ENCODE measurements at places on chromosomes 5 and 9.

DNA sequence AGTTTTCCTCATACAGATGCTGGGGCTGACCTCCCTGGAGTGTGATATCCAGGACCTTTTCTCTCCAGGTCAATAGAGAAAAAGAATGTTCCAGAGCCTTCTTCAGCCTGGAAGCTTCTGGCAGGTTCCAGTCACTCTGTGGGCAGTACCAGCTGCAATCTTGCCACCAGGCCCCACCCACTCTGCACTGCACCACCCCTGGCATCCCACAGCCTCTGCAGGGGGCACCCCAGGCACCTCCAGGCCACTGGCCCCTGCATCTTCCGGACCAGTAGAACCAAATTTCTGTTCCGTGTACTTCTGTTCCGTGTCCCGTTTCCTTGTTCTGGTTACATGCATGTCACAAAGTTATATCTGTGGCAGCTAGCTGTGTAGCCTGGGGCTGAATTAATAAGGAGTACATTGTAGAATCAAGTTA is 83.3 kb upstream of the ZBTB43 start:
- DNase-seq = no peak

DNA sequence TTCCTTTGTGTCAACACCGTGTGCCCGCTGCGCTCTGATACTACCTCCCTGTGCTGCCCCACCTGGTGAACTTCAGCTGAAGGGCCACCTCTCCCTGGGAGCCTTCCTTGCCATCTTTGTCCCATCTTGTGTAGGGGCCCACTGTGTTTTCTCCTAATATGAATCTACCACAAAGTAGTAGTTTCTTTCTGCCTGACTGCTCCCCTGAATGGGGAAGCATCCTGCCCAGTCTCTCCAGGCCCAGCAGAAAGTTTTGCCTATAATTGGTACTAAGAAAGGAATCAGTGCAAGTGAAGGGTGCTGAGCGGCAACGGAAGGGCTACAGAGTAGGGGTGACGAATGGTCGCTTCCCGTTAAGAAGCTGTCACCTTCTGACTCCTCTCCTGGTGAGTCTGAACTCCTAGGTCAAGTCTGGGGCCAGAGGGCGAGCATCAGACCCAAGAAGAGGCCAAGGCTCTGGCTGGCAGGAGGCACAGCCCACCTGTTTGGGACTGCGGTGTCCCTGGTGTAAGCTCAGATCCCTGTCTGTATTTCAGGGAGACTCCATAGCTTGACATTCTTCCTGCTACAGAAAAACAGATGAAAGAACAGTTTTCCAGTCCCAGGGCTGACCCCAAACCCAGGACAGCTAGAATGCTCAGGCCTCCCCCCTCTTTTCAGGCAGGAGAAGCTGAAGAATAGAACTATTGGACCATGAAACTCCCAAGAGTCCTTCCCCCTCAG is 24.1 kb downstream of the WWC1 start:
- no peak for DNase-seq

- no peak for DNase-seq
Observed at GRCh38 chr9:127950513-127951289, 13.0 kb upstream of the DPM2 start.

GRCh38 chr5:52707616-52708015 is 80.1 kb upstream of the ITGA1 start:
- DNase-seq = no peak

DNA sequence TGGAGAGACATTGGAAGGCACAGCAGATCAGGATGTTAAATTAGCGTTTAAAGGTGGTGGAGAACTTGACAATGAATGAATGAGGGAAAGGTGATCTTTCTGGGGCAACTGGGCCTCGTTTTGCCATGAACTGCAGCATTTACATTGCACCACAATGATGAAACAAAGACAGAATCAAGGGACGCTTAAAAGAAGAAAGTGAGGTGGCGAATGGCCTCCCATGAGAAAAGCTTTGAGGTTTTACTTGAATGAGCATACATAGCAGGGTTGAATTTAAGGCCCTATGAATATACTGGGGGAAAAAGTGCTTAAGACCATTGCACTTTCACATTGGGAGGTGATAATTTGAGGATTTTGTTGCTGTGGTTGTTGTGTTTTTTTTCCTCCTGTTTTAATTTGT is 476.4 kb downstream of the ISL1 start:
- DNase-seq = no peak

DNA sequence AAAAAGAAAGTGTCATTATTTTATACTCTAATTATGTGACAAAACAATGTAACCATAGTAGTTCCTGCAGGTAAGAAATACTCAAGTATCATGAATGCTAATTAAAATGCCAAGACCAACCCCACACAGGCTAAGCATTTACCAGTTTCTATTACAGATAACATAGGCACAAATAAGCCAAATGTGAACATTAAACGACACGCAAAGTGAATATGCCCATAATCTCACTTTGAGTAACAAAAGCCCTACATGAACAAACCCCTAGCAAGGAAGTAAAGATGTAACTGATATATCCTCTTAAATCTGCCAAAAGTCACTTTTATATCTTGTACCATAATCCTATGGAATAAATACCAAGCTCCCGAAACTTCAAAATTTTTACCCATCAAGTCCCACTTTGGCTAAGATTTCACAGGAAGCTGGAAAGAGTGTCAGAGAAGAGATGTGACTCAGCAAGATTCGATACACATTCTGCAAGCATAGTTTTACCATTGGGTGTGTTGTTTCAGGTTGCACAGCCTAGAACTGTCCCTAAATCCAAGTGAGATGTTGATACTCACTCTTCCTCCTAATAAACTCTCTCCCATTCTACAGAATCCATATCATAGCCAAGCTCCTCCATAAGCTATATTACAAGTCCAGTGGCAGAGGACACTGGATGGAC is 28.8 kb downstream of the TRPM6 start:
- no peak for DNase-seq

DNA sequence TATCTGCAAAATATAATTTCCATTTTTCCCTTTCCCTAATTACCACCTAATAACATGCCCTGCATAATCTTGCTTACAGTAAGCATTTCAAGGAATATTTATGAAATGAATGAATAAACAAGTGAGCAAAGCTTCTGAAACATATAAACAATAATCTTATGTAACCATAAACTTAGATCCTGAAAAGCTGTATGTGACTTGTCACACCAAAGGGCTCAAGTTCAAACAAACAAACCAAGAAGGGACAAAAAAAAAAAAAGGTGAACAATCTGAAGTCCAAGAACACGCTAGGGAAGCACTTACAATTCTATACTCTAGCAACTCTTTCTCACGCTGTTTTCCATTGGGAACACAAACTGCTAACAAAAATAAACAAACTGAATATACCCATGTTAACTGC is 36.3 kb downstream of the PLPP1 start:
- peak; percentile 30 for DNase-seq

- no peak for DNase-seq
Observed at GRCh38 chr5:89445106-89445745, 562.2 kb upstream of the MEF2C start.

DNA sequence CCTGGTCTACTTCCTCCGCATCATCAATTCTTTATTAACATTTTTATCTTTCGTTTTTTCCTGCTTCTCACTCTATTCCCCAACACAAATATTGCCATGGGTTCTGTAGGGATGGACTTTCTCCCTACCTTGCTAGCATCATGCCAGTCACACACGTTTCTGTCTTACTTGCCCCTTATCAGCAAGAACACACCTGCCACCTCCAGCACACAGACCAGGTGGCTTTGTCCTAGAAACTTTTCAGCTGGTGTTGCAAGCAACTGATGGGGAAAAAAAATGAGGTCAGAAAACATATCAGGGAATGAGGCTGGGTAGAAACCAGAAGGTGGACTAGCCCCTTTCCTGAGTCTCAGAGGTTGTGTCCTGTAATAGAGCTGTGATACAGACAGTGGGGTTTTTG is 5.8 kb downstream of the SH3RF2 start:
- no peak for DNase-seq

DNA sequence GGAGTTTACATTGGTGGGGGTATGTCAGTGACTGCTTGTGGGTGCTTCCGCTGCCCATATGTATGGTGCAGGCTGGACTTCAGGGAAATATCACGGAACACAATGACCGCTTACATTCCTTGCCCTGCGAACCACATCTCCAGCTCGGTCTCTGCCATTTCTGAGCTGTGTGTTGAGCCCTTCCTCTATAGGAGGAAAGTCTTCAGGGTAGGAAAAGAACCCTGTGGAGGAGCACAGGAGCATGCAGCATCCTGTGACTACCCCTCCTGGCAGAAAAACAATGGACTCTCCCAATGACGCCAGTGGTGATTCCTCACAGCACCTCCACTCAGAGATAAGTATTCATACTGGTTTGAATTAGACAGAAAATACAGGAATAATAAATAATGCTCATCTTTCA is 276.8 kb upstream of the MAP3K1 start:
- no peak for DNase-seq

- DNase-seq = peak; percentile 75
Observed at GRCh38 chr9:126500600-126501382, 112.9 kb upstream of the LMX1B start.

DNA sequence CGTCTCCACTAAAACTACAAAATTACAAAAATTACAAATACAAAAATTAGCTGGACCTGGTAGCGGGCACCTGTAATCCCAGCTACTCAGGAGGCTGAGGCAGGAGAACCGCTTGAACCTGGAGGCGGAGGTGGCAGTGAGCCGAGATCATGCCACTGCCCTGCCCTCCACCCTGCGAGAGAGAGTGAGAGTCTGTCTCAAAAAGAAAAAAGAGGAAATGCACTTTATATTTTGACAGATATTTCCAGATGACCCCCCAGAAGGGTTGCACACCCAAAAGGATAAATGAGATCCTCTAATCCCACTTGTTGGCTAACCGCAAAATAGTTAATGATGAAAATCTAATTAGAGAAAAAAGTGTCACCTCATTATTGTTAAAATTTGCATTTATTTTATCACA is 2.2 kb downstream of the HSDL2 start:
- DNase-seq = no peak

GRCh38 chr5:125059255-125060002 is 313.0 kb upstream of the ZNF608 start:
- peak; percentile 14 for DNase-seq

DNA sequence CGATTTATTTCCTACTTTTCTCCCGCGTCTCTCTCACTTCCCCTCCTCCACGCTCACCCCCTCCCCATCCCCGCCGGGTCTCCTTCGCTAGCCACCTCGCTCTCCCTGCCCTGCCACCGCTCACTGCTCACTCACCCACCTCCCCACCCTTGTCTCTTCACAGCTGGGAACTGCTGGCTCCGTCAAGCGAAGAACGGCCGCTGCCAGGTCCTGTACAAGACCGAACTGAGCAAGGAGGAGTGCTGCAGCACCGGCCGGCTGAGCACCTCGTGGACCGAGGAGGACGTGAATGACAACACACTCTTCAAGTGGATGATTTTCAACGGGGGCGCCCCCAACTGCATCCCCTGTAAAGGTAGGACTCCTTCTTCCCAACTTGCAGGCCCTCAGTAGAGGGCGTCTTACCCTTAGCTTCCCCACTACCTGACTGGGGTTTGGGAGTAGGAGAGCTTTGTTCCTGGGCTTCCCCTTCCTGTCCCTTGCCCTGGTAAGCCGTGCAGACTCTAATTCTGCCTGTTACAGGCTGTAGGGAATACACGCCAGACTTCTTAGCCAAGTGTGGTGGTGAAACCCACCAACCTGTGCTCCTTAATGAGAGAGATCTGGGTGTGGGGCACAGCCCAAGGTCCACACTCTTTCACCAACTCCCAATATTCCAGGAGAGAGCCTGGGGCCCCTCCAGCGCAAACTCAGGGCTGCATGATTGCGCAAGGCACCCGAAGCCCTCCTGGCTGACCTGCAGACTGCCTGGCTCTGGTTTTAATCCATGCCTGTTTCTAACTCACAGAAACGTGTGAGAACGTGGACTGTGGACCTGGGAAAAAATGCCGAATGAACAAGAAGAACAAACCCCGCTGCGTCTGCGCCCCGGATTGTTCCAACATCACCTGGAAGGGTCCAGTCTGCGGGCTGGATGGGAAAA is 2.5 kb downstream of the FST start:
- DNase-seq = peak; percentile 32

GRCh38 chr9:7172154-7173115 is 414.7 kb downstream of the KDM4C start:
- no peak for DNase-seq

- DNase-seq = peak; percentile 6
Observed at GRCh38 chr5:35009657-35010056, 38.1 kb downstream of the AGXT2 start.

DNA sequence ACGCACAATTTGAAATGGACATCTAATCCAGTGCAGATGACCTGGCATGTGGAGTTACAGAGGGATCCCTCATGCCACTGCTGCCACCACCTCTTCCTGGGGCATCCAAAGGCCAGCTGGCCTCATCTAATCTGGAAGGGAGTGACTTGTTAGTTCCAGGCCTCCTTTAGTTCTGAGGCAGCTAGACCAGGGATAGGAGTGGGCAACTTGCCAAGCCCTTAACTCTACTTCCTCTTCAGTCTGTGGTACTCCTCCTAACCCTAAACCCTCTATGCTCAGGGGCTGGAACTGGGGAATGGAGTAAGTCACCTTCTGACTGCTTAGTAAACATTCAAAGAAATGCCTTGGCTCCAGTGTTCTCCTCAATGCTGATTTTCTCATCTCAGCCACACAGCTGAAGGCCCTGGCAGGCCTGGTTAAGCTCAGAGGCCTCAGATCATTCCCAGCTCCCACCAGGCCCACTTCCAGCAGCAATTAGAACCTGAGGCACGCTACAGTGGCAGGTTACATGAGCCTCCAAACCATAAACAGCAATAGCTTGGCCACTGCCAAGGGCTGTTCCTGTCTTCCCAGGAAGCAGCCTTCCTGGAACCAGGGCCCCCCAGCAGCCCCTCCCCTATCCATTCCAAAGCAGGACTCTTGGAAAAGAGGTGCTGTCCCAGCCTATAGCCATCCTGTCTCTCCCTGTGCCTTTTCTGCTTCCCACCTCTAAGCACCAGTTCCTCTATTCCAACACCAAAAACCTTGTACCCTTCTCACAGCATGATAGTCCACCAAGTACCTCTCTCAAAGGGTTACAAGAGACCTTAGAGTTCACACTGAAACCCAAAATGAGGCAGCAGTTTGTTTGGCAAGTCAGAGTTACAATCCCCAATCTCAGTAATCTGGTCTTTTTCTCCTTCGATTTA is 2.0 kb downstream of the EIF4EBP3 start:
- peak; percentile 75 for DNase-seq

- DNase-seq = no peak
Observed at GRCh38 chr9:135086597-135087488, 625 bp upstream of the OLFM1 start.

DNA sequence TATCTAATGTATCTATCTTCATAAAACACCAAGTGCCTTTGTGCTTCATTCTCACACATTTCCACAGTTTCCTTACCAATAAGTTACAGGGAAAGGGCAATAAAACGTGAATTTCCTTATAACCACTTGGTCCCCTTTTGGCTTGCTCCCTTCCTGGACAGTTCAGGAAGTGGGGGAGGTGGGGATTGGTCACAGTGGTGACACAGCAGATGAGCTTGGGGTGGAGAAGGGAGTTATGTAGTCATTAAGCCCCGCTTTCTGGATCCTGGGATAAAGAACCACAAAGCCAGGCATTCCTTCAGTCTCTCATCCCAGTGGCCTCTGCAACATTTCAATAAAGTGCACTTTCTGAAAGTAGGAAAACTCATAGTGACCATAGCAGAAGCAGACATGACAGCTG is 47.1 kb upstream of the FYB1 start:
- DNase-seq = no peak

GRCh38 chr5:10789021-10789420 is 28.0 kb upstream of the DAP start:
- DNase-seq = peak; percentile 60
